ENCODE measurements at places on chromosomes 2 and 18.

DNA sequence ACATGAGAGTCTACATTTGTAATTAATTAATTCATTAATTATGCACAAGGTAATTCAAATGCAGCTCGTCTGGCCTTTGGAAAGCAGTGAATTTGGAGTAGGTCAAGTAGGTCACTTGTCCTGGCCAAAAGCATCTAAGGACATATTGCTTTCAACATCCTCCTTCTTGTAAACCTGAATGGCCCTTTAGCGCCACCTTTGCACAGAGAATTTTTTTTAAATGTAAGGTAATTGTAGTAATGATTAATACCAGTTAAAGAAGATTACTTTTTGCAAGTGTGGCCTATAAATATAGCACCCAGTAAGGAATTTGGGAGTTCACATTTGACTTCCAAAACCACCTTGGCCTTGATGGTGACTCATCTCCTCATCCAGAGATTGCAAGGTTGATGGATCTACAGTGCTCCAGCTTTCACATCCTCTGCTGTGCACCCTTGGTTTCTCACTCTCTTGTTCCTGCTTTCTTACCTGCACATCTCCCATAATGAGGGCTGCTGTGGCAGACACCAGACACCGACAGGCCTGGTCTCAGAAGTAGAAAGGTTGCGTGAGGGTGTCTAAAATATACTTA is 481.7 kb downstream of the TGIF1 start:
- DNase-seq, result no peak

- DNase-seq, result no peak
Observed at GRCh38 chr2:95314598-95314963, 17.4 kb downstream of the KCNIP3 start.

GRCh38 chr2:204065566-204065965 is 129.0 kb downstream of the ICOS start:
- no peak for DNase-seq

DNA sequence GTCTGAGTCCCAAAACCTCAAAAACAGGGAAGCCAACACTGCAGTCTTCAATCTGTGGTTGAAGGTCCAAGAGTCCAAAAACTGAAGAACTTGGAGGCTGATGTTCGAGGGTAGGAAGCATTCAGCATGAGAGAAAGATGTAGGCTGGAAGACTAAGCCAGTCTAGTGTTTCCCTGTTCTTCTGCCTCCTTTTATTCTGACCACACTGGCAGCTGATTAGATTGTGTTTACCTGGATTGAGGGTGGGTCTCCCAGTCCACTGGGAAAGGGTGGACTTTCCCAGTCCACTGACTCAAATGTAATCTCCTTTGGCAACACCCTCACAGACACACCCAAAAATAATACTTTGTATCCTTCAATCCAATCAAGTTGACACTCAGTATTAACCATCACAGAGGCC is 27.5 kb upstream of the IL1B start:
- DNase-seq, result no peak

DNA sequence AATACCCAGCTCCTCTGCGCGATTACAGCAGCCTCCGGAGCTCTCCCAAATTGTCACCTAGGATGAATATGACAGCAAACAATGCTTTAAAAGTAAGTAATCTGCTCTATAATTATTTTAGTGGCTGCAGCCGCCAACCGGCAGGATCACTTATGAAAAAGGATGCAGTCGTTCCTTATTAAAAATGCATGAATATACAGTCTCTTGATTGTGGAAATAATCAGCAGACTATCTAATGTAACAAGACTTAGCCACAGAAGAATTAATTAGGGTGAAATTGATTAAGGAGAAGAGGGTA is 71.8 kb upstream of the STPG4 start:
- DNase-seq, result no peak

GRCh38 chr2:37156071-37156856 is 516 bp downstream of the EIF2AK2 start:
- DNase-seq, result peak; percentile 13

DNA sequence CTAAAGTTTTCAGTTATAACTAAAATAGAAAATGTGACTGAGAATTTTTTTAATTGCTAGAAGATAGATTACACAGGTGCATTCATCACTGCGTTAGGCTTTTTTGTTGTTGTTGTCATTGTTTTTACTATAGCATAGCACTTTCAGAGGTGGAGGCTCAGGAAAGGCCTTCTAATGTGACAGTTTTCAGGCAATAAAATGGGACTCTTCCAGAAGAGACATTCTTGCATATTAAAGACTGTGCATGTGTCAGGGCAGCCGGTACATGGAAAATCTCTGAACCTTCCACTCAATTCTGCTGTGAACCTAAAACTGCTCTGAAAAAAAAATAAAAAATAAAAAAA is 175.2 kb downstream of the METTL4 start:
- DNase-seq, result no peak

DNA sequence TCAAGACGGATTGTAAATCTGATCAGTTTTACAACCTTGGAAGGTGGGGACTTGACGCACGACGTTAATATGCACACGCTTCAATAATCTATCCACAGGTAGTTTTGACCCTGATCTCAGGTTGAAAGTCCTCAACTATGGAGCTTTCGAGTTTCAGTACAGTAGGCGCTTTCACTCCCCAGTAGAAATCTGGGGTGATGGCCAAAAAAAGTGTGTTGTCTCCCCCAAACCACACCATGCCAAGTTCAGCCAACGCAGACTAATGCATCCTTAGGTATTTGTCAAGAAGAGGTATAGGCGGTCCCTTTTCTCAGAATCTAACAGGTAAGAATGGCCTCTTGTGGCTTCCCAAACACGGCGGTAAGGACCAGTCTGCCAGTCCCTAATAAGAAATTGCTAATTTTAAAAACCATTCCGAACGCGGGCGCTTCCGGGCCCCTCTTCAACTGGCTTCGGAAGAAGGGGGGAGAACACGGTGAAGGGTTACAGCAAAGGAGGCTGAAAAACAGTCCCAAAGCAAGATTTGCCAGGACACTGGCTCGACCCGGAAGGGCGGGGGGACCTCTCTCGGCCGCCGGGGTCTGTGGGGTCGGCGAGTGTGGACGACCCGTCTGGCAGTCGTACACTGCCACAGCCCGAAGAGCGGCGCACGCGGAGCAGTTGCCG is 659 bp downstream of the FAM210A start:
- no peak for DNase-seq

DNA sequence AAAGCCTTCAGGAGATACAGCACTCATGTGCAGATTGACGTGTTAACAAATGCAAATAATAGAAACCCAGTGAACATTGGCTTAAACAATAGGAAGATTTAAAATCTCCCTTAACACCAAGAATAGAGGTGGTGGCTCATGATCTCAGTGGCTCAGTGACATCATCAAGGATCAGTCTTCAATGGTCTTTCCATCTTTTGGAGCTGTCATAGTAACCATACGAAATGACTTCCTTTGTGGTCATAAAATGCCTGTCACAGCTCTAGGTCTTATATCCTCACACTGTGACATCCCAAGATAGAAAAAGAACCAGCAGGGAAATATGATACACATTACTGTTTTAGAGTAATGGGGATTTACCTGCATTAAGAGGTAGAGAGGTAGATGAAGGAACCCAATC is 59.6 kb upstream of the ACKR3 start:
- DNase-seq, result no peak

DNA sequence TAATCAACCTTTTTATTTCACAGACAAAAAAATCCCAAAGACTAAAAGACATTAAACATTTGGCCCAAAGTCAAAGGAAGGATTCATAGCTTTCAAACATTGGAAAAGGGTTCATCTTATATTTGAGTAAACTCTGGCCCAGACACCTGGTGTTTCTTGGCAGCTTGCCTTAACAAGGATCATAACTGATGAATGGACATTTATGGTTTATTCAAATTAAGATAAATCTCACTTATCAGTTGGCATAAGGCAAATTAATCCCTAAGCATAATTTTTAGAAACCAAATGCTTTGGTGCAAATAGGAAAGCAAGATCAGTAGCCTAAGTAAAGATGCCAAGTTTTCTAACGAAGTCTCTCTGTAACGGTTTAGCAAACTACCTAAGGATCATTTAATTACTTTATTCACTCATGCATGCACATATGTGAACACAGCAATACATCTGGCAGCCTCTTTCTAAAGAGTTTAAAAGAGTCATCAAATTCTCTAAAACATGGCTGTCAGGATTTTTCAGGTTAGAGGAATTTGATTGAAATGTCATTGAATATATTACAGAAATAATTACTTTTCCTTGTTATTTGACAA is 323.4 kb upstream of the RBMS1 start:
- DNase-seq, result no peak

DNA sequence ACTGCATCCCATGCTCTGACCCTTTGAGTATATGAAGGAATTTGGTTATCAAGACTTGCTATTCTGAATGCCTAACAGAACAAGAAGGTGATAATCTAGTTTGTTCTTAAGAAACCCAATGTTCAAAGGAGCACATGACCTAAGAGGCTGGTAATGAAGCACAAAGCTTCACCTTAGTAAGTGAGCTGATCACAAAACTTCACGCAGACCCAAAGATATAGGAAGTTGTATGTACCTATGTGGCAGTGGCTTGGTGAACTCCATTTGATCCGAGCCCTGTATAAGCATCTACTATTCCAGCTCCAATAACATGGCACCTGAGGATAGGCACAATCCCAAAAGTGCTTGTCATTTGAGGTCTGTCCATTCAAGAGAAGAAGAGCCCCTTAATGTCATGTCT is 78.6 kb downstream of the ANKRD44 start:
- no peak for DNase-seq

DNA sequence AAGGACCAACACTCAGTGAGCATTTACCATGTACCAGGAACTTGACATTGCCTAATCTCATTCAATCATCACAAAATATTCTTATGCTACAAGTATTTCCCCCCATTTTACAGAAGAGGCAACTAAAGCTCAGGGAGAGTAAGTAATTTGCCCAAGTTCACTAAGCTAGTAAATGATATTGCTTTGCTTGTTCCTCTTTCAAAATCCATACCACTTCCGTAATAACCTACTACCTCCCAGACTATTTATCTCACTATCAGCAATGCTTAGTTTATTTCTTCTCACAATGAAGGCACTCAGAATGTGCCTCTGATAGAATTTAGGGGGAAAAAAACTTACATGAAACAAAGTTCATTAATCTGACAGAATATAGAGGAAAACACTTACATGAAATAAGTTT is 1070.9 kb upstream of the FANCL start:
- DNase-seq, result no peak

GRCh38 chr2:55842046-55842445 is 81.5 kb downstream of the EFEMP1 start:
- no peak for DNase-seq

DNA sequence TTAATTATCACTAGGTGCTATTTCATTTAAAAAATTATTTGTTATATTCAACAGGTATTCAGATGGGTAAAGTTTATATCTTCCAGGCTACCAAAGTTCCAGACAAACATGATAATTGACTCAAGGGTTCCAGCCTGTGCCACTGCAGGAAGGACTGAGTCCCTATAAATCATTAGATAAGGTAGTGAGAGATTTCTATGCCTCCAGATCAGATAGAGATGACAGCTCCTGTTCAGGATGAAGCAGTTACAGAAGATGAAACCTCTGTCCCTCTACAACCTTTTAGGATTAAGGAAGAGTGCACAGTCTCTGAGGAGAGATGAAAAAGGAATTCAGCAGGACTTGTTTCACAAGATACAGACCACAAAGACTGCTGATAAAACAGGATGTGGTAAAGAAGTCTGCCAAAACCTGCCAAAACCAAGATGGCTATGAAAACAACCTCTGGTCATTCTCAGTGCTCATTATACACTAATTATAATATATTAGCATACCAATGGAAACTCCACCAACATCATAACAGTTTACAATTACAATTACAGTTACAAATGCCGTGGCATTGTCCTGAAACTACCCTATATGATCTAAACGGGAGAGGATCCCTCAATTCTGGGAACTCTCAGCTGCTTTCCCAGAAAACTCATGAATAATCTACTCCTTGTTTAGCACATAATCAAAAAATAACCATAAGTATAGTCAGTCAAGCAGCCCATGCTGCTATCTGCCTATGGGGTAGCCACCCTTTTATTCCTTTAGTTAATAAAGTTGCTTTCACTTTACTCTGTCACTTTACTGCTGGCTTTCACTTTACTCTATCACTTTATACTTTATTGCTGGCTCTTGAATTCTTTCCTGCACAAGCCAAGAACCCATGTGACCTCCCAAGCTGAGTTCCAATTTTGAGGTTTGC is 288.5 kb downstream of the PDE11A start:
- DNase-seq, result no peak

DNA sequence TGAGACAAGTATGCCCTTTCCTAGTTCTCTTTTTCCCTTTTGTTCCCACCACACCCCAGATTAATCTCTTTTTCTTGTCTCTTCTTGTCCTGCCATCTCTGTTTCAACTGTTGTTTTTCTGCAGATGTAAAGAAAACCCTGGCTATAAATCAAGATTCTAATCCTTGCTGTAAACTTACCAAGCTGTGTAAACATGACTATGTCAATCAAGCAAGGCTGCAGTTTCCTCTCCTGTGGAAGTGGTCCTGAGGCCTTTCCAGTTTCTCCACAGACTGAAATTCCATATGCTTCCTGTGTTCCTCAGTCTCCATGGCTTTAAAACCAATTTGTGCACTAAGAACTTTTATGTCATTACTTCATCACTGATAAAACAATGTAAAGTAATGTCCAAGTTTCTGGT is 288.8 kb upstream of the PIK3C3 start:
- DNase-seq, result no peak

GRCh38 chr2:98664323-98664722 is 55.9 kb downstream of the UNC50 start:
- DNase-seq, result no peak

- DNase-seq, result no peak
Observed at GRCh38 chr2:182616471-182617393, 99.3 kb upstream of the DNAJC10 start.

DNA sequence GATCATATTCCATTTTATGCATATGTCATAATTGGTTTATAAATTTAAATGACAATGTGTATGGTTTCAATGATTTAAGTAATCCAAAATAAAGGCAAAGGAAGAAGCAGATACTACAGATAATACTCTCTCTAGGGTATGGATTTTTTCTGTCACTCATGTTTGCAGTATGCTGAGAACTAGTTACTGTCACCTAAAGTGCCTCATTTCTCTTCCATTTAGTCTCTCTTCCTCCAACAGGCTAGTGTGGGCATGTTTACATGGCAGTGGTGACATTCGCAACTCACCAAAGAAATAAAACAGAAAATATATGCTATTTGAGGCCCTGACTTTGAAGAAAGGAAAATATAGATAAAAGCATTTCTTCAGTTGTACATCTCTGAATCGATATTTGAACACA is 1460.4 kb upstream of the ZEB2 start:
- DNase-seq, result no peak
